ENCODE measurements at places on chromosomes 12 and 14. TPM values are rescaled to one million over a fixed set of nuclear protein-coding genes. Genes with fewer than 3 reads are reported as not detected.

Gene IFI27L2
- 257 TPM for total RNA-seq

Gene KLRC4
- not detected for total RNA-seq

Gene NCAPD2
- total RNA-seq, result 156 TPM

Gene PMCH
- not detected for total RNA-seq

Gene DIO3
- total RNA-seq, result 0.18 TPM

Gene GPR33
- total RNA-seq, result not detected

Gene GRIN2B
- 0.04 TPM for total RNA-seq

Gene CLEC4D
- 0.56 TPM for total RNA-seq

Gene AMIGO2
- 1.1 TPM for total RNA-seq

Gene ZNF839
- total RNA-seq, result 15.6 TPM
